ENCODE measurements at places on chromosomes 11 and 22. TPM values are rescaled to one million over a fixed set of nuclear protein-coding genes. Genes with fewer than 3 reads are reported as not detected.

- DNase-seq: peak; percentile 26
These were observed 60.8 kb upstream of the SC5D start for GRCh38 chr11:121231576-121232278.

DNA sequence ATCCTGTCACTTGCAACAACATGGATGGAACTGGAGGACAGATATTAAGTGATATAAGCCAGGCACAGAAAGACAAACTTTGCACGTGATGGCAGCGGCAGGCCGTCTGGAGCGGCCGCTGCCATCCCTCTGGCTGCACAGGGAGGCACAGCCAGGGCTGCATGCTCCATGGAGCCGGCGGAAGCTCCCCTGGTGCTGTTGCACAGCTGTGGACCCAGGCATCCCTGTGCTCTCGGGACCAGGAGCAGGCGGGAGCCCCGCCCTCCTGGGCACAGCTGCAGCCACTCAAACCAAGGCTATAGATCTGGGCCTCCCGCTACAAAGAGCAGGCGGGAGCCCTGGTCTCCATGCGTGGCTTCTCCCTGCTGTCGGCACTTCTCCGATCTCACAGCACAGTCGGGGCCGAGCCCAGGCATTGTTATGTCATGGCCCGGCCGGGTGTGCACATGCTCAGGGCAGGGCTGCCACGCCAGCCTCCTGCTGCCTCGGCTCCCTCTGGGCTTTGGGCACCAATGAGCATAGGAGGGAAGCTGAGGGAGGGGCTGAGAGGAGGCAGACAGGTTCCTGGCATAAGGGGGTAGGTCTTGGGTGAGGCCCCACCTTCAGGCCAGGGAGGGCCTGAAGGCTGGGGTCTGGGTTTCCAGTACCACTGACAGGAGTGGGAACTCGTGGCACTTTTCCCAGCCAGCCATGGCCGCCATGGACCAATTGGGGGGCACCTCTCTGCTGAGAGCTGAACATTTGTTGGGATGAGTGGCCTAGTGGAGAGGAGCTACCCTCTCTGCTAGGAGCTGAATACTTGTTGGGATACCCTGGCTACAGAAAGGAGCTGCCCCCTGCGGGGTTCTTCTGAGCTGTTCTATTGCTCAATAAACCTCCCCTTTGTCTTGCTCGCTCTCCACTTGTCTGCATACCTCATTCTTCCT, 16.7 kb downstream of the RRP8 start:
- no peak for DNase-seq

- peak; percentile 10 for DNase-seq
These were observed 87.0 kb upstream of the THY1 start for GRCh38 chr11:119509969-119510401.

DNA sequence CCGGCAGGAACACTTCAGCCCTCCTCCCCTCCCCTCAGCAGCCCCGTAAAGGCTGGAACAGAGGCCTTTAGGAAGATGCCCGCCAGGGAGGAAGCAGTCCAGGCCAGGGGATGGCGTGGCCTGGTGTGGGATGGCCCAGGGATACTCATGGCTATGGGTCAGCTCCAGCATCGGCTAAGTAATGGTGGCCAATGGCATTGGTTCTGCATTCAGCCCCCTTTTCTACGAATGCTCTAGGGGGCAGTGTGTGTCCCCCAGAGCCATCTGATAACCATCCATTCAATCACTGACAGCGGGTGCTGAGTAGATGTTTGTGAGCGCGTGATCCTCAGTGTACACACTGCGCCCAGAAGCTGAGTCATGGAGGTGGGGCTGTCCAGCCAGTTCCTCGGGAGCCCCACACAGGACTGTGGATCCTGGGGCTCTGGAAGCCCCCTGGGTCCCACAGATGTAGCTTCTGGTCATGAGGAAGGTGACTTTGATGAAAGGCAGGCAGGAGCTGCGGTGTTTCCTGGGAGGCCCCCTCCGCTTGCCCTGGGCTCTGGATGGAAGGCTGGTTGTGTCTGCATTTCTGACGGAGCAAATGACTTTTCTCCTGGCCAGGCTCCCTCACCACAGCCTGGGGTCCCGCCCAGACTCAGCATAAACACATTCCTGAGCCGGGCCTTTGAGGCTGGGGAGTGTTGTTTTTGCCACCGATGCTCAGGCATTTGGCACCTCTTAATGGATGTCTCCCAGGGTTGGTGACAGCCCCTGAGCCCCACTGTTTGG, 46.5 kb downstream of the FBLN1 start:
- peak; percentile 54 for DNase-seq

DNA sequence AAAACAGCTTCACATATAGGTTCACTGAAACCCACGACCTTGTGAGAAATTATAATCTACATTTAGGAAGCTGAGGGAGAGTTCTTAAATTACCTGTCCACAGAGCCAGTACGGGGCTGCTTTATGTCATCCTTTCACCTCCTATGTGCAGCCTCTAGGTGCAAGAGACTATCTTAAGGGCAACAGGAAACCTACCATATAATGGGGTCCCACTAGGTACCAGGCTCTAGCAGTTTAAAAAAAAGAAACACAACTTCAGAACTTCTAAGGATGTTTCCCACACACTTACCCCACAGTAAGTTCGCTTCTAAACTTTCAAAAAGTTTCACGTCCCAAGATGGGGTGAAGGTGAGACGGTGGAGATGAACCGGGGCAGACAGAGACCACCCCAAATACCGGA, 573 bp downstream of the STK33 start:
- DNase-seq: no peak

DNA sequence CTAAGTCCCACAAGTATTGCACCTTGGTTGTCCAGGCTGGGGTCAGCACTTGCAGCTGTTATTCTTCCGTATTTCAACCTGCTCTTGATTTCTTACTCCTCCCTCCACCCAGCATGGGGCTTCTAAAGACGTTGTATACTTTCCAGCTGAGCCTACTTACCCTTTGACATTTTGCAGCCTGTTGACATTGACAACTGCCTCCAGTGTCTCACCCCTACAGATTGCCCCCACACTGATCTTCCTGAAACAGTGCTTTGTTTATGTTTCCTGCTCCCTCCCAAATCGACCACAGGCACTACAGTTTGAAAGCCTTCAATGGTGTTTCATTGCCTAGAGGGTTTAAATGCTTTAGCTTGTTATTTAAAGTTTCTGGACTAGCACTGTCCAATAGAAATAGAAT, 56.6 kb downstream of the FAM83F start:
- no peak for DNase-seq

Gene TCN2
- 19.1 TPM for total RNA-seq

- DNase-seq: peak; percentile 53
These were observed 14.9 kb downstream of the TMEM258 start for GRCh38 chr11:61777234-61778090.

DNA sequence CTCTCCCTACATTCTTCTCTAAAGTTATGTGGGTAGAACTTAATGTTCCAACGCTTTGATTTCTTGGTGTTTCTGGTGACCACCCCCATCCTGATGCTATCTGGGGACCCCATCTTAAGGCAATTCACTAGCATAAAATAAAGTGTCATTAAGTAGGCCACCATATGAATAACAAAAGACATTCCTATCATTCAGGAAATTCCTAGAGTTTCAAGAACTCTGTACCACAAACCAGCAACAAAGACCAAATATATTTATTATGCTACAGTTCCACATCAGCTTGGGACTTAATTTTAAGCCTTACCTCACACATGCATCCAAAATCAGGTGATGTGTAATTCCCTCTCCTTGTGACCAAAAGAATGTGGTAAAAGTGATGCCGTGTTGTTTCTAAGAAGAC, 254.6 kb upstream of the LRRC4C start:
- DNase-seq: no peak
